ENCODE measurements at places on chromosomes 3 and 15.

GRCh38 chr15:25435474-25436243, 3.2 kb downstream of the UBE3A start:
- DNase-seq = no peak

DNA sequence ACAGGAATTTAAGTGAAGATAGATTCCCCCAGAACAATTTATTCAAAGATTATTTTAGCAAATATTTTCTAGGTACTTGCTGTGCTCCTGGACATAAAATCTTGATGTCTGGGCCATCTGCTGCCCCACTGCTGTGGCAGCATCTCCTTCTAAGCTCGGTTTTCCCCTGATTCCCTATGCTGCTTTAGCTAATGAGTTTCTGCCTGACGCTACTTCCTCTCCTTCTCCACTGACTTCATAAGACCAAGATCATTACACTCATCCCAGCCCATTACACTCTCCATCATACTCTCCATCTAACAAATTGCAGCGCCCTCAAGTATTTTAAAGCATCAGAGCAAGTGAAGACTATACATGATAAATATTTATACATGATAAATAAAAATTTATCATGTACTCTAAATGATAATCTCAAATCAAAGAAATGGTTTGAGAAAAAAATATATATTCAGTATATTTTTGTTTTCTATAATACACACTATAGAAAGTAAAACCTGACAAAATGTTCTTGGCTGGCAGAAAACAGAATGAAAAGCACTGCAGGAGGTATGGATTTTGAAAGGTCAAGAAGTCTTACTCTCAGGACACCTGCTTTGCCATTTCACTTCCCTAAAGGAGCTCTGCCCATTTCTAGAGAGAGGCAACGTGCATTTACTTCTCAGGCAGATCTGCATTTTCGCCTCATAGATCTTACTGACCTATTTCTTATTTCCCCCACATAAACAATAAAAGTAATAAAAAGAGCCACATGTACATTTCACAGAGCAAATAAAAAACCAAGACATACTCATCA, 232.0 kb downstream of the KCNMB2 start:
- no peak for DNase-seq

DNA sequence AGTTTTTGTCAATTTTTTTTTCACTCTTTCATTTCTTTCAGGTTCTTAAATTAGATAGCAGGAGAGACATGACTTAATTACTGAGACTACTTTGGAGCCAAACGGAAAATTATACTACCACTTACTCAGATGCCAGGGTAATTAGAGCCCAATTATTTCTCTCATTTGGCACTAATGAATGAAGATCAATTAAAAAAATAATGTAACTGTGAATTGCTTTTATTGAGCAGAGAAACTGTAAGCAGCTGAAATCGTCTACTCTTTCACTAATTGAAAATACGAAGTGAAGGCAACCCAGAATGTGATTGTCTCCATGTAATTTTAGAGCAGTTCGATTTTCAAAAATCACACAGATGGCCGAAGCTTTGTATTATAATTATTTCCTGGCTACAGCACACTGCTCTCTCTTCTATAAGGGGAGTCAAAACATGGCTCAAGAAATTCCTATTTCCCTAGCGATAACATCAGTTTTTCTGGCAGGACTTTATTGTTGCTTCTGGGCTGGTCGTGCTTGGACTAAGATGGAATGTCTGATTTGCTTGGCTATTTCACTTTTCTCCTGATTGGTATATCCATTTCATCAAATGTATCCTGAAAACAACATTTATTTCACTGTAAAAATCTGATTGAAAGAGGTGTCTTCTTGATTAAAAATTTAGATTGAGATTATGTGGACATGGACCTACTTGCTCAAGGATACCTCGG, 55.8 kb upstream of the PDZRN3 start:
- no peak for DNase-seq

DNA sequence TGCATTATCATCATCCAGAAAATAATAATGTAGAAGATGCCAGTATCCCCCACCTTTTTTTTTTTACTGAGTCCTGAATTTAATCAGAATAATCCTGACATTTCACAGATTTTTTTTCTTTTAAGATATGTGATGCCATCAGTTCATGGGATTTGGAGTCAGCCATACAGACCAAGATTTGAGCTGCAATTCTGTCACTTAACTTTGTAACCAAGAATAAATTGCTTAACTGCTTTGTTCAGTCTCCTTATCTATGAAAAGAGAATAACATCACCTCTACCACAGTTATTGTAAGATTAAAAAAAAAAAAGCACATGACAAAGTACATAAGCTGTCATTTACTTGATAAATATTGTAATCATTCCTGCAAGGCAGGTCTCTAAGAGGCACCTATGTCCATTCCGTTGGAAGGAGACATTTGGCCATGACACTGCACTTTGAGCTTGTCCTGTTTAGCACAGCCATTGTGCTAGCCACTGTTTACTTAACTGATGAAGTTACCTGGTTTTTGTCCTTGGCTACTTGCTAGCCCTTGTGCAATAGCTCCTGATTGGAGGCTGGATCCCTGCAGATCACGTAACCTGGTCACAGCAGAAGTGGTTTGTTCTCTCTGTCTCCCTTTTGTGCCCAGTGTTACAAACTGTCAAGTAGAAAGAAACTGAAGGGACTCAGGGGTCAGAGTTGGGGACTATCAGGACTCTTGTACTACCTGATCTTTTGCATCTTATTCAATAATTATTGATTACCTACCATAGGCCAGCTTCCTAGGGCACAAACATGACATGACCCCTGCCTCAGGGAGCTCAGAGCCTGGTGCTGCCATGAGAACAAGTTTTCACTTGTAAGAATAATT, 306.0 kb downstream of the WDR72 start:
- DNase-seq = no peak

DNA sequence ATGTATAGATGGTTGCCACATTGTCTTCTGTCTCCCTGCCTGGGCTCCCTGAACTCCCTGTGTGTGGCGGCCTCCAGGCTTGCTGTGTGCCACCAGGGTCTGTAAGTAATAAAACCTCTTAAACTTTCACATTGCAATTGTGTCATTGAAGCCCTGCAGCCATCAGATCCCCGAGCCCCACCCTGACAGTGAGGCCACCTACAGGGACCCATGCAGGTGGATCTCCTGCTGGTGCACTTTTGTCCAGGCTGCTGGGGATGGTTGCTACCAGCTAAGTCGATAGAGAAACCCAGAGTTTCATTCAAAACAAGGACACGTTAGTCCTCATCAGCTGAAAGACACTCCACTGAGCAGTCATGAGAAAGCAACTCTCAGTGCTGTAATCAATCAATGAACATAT, 133.6 kb upstream of the PRICKLE2 start:
- DNase-seq = no peak

DNA sequence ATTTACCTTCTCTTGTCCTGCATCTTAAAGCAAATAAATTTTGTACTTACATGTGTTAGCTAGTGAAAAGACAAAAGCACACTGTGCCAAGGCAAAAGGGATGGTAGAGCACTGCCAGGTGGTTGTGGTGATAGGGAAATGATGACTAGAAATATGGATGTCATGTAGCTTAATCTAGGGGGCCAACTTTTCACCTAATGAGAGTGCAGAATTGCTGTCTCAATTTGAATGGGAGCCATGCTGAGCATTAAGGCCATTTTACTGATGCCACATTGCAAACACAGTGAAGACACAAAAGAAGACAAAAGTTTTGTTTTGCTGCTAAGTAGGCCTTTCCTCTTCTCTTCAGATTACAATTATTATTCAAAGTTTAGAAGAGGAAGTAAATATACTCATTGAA, 274.7 kb downstream of the PDCD6IP start:
- no peak for DNase-seq

DNA sequence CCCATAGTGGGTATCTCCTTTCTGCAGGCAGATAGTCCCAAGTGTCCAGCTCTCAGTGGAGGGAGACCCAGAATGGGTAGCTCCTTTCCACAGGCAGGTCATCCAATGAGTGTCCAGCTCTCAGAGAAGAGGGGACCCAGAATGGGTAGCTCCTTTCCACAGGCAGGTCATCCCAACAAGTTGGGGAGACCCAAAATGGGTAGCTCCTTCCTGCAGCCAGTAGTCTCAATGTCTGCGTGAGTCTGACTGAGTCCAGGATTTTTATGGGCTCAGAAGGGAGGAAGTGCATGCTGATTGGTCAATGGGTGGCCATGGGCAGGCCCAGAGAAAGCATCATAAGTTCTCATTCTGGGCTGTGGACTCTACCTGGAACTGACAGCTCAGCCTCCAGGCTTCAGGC, 150.7 kb upstream of the P2RY1 start:
- no peak for DNase-seq

GRCh38 chr15:44882499-44882968, 74.0 kb upstream of the TERB2 start:
- DNase-seq = peak; percentile 58

DNA sequence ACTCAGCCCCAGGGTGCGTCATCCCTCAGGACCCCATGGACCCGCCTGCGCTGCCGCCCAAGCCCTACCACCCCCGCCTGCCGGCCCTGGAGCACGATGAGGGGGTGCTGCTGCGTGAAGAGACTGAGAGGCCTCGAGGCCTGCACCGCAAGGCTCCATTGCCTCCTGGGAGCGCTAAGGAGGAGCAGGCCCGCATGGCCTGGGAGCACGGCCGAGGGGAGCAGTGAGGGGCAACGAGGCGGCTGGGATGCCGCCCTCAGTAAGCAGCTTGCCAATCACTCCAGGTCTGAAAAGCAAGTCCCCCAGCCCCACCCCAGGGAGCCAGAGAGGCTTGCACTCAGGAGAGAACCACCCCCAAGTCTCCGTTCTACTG, 3.8 kb upstream of the MANF start:
- DNase-seq = no peak

DNA sequence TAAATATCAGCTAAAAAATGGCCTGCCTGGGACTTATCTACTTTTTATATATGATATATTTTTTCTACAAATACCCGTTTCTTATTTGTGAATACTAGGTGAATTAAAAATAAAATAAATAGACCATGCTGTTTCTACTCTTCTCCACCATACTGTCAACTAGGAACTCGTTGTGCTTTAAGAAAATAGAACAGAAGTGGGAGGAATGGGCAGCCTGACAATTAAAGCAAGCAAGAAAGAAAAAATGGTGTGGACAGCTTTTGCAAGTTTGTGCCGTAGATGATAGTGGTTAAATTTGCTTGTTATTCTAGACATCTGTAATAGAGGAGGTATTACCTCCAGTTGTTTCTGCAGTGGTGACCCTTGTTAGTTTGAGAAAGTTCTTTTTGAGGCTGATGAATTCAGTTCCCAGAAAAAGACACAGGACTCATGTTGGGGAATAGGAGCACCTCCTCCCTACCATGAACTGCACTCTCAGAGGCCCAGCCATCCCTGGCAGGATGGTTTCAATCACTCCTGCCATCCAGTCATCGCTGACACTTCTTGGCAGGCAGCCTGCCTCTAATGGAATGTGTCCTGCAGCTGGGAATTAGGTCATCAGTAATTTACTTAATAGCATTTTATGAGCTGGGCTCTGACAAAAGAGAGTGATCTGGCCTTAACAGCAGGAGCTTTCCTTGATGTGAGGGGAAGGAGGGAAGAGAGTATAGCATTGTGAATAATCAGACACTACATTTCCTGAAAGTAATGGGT, 105.0 kb upstream of the GAP43 start:
- DNase-seq = no peak

DNA sequence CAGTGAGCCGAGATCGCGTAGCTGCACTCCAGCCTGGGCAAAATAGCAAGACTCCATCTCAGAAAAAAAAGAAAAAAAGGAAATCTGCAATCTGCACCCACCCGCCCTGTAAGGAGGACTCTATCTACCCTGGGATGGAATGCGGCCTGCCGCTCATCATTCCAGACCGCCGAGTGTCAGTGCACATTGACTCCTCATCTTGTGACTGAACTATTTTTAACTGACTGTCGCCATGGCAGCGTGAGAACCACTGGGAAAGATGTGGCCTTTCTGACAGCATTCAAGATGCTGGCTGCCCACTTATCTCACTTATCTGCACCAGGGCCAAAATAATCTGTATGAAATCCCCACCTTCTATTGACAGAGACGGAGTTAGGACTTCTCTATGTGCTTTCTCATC, 38.8 kb upstream of the ANKRD34C start:
- no peak for DNase-seq

GRCh38 chr3:128353991-128354687, 112.6 kb downstream of the DNAJB8 start:
- DNase-seq = no peak

DNA sequence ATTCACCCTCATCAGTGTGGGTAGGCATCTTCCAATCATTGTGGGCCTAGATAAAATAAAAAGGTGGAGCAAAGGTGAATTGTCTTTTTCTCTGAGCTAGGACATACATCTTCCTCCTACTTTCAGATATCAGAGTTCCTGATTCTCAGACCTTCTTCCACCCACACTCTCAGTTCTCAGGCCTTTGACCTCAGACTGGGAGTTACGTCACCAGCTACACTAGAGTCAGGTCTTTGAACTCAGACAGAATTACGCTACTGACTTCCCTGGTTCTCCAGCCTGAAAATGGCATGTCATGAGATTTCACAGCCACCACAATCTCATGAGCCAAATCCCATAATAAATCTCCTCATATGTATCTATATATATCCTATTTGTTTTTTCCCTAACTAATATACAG, 39.0 kb downstream of the STRIT1 start:
- DNase-seq = no peak

DNA sequence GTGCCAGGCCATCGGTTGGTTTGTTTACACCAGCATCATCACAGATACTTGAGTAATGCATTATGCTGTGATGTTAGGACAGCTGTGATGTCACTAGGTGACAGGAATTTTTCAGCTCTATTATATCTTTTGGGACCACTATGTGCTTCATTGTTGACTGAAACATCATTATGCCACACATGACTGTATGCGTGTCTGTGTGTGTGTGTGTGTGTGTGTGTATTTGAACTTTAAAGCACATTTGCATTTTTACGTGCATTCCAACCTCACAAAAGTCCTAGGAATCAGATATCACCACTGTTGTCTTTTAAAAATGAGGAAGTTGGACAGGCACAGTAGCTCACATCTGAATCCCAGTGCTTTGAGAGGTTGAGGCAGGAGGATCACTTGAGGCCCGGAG, 223.0 kb downstream of the TBL1XR1 start:
- no peak for DNase-seq

- DNase-seq = no peak
Observed at GRCh38 chr15:66772604-66773128, 70.6 kb downstream of the SMAD6 start.

DNA sequence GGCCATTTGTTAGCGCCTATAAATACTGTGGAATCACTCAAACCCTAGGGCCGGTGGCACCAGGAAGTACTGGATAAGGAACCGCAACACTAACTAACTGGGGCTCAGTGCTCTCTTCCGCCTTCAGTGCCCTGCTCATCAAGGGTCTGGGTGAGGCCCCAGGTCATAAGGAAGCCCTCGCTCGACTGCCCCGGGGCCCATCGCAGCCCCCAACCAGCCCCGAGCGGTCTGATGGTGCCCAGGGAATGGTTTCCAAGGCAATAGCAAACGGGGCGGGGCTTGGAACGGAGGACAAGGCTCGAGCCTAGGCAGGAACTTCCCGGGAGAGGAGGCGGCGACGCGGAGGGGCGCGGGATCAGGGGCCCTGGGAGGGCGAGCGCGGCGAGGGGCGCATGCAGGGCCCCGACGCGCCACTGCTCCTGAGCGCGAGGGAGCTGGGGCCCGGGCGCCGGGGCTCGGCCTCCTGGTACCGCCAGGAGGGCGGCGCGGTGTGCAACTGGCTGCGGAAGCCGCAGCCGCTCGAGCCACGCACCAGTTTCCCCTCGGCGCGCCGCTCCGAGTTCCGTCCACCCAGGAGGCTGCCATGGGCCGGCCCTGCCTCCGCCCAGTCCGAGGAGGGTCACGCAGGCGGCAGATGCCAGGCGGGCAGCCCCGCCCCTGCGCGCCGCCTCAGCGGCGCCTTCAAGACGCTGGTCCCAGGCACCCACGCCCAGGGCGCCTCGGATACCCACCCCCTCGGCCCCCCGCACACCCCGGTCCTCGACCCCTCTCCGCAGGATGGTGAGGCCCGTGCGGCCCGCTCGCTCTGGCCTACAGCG, at the start of gene TTLL3:
TTLL3 (plus strand) TSS at position 648 of the 818 bp plus-strand sequence. CDS start 400 bp downstream, outside the sequence.
- DNase-seq = peak; percentile 9
